ENCODE measurements at places on chromosomes 11 and 22. TPM values are rescaled to one million over a fixed set of nuclear protein-coding genes. Genes with fewer than 3 reads are reported as not detected.

Gene EHF
- total RNA-seq = 117 TPM

Gene MMP12
- total RNA-seq = 0.53 TPM

GRCh38 chr11:15602785-15603567, 488.3 kb downstream of the INSC start:
- no peak for DNase-seq

Gene MAJIN
- not detected for total RNA-seq

DNA sequence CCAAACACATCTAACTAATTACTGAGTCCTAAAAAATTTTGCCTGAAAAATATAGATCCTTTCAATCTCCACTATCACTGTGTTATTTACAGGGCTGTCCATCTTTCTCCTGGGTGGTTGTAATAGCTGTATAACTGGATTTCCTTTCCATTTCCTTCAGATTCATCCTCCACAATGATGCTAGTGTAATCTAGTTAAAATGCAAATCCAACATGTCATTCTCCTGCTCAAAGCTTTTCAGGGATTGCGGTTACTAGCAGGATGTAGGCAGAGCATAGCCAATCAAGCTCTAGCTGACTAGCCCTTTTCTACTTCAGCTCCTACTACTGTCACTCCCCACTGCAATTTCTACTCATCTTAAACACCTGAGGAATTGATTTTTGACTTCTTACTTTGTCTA, 283.0 kb downstream of the RAB38 start:
- DNase-seq = no peak
